ENCODE measurements at places on chromosomes 4 and X.

- DNase-seq, result no peak
Measured at GRCh38 chr4:4791299-4792111, 68.0 kb upstream of the MSX1 start.

DNA sequence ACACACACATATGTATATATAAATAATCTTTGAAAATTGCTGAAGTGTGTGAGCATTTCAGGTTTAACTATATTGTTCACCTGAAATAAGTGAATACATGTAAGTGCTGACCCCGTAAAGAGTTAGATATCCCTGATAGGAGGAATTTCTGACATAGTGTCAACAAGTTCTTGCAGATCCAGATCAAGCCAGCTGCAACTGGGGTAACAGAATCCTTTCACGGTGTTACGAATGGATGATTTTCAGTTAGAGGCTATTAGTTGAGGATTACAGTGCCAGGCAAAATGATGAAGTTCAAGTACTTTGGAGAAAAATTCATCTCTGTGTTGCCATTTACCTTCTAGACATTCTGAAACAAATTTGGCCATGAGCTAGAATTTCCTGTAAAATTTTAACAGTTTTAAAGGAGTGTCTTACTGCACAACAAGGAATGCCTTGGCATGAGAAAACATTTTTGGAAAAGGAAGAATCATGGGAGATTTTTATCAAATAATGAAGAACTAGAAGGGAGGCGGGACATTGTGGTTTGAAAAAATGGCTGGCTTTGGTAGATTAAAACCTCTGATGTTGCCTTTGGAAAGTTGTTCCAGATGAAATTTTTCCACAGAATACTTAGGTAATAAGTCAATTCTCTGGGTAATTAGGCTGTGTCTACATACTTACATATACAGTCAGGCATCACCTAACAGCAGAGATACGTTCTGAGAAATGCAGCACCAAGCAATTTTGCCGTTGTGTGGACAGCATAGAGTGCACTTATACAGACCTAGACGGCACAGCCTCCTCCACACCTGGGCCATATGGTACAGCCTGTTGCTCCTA, 84.4 kb upstream of the FAT1 start:
- no peak for DNase-seq

DNA sequence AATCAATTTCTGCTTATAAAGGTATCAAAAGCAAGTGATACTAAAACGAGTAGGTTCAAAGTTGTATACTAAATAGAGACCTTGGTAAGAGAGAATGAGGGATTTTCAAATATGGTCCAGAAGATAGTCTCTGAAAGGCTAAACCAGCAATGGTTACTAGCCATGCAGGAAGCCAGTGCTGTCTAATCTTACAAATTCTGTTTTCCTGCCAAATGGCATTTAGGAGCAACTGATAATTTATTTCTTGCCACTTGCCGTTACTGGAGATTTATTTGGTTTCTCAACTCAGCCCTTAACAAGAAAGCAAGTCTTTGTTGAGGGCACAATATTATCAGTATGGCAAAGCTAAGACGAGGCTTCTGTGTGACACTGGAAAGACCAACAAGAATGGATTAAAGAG, 47.2 kb downstream of the MAP7D3 start:
- no peak for DNase-seq

GRCh38 chr4:100168521-100168920, 21.7 kb downstream of the DDIT4L start:
- DNase-seq, result no peak

- no peak for DNase-seq
Measured at GRCh38 chr4:7356667-7357310, 77.9 kb downstream of the PSAPL1 start.

GRCh38 chr4:65515646-65516045, 154.6 kb downstream of the EPHA5 start:
- no peak for DNase-seq

GRCh38 chr4:182105416-182105815, 137.8 kb upstream of the TENM3 start:
- DNase-seq, result no peak

- no peak for DNase-seq
Measured at GRCh38 chr4:80072228-80072743, 743 bp downstream of the ANTXR2 start.

- no peak for DNase-seq
Measured at GRCh38 chr4:143345356-143345755, 8.7 kb downstream of the GAB1 start.

DNA sequence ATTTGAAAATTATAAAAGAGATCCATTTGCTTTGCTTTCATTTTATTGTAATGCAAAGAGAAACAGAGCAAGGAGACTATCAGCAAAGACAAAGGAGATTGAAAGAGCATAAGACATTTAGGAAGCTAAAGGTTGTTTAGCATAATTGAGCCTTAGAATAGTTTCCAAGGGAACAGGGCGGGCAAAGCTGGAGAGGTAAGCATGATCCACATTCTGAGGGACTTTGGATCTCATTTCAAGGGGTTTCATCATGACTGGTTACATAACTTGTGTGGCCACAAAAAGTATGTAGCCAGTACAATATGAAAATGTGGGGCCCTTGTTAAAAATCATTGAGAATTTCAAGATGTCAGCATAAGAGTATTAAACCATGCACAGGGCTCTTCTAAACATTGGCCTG, 406.5 kb downstream of the RPA4 start:
- no peak for DNase-seq

DNA sequence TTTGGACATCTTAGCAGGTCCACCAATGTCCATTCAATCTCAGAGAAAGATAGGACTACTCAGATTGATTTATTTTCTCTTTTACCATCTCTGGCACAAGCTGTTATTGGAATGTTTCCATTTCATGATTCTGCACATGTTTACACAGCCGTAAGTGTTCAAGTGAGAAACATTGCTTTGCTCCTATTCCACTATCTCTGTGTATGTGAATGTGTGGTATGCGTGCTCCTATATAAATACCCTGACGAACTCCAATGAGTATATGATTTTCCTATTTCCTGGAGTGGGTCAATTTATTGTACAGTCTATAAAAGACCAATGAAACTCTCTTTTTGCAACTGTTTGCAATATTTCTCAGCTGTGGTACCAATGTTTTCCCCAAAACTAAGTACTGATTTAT, 221.0 kb upstream of the GALNT7 start:
- no peak for DNase-seq

DNA sequence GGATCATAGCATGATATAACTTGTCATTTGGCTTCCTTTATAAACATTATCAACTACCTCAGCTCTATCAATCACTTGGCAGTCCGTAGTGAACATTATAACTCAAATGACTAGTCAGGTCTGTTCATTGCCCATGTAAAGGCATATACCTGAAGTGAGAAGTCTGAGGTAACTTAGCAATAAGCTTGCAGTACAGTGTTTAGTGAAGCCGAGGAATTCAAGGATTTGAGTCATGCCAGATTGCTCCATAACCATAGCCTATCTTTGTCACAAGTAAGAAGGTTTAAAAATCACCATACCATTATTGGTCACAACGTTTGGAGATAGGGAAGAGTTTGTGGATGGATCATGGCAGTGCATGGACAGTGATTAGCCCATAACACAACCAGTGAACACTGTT, 41.6 kb downstream of the AR start:
- DNase-seq, result no peak

DNA sequence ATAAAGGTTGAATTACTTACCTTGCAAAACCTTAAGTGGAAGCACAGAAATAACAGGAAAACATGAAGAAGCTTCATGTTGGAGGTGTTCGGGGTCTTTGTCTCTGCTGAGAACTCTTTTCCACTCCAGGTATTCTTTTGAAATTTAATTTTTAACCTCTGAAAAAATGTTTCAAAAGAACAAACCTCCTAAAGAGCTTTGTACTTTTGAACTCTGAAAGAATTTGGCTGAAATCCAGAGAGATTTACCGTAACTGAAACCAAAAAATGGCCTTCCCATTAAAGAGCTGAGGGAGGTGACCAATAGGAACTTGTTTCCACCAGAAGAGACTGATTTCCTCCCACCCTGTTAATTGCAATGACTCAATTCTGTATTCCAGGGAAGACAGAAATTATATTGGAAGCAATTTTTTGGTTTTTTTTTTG, at the start of gene CFI:
Gene CFI (minus strand): TSS at position 105 of the 425 bp plus-strand sequence. CDS start 28 bp downstream, at position 77.
- DNase-seq, result no peak

GRCh38 chrX:44529310-44529709, 13.3 kb downstream of the FUNDC1 start:
- DNase-seq, result no peak

- DNase-seq, result no peak
Measured at GRCh38 chr4:24054910-24055309, 165.1 kb upstream of the PPARGC1A start.

- DNase-seq, result no peak
Measured at GRCh38 chr4:23091711-23092110, 399.0 kb downstream of the GBA3 start.

- DNase-seq, result no peak
Measured at GRCh38 chr4:1727117-1728031, 6.1 kb downstream of the TACC3 start.

DNA sequence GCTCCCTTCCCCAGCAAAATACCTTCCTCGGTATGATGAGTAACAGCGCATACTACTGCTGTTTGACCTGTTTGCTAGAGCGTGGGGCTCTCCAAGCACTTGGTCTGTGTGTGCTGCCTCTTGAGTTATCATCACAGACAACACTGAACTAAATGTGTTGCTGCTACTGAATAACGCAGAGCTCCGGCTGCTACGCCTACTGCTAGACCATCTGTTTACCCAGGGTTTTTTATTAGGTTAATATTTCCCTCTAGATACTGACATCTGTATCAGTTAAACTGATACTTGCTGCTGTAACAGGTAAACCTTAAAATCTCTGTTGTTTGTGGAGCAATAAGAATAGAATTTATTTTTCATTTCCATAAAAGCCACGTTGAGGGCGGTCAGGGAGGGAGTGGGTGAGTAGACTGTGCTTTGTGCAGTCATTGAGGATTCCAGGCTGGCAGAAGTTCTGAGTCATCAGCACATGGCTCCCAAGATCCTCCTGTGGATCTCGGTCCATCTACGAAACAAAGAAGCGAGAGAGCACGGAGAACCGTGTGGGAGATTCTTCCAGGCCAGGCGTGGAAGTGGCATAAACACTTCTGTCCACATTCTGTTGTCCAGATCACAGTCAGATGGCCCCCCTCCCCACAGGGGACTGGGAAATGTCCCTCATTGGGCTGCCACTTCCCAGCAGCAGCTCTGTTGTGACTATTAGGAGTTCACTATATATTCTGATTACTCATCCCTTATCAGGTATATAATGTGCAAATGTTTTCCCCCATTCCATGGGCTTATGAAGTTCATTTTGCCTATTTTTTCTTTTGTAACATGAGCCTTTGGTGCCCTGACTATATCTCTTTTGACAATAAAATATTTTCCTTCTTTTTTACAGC, 14.1 kb downstream of the GRK4 start:
- DNase-seq, result no peak

DNA sequence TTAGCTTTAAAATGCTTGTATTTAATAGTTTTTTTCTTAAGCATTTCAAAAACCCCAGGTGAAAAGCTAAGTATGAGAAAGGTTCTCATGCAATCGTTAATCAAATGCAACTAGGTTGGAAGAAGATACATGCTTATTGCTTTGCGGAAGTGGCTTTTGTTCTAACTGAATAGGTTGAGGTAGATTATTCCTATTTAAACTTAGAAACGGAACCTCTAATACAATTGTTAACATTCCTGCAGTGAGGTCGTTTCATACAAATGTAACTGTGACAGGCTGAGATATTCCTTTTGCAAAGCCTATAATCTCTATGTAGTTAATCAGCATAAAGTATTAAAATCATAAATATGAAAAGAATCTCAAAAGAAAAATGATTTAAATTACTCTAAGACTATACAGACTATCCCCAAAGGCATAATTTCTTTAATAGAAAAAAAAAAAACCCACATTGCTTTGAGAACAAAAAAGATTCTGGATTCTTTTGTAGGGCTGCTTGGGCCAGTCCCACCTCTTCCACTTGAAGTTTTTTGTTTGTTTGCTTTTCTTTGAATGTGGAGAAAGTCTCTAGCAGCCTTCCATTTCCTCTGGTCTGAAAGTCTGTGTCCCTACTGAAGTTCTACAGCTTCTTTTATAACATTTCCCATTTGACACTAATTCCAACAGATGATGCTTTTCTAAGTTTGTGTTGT, 25.6 kb upstream of the SORBS2 start:
- DNase-seq, result no peak

GRCh38 chr4:184385705-184386141, 88.6 kb downstream of the IRF2 start:
- DNase-seq, result no peak

GRCh38 chrX:116031331-116031730, 139.2 kb upstream of the AGTR2 start:
- no peak for DNase-seq
